H9 (cell line): ENCODE measurements at places on chromosomes 2 and 18. TPM values are rescaled to one million over a fixed set of nuclear protein-coding genes. Genes with fewer than 3 reads are reported as not detected.

MTCL1 gene
- 45.1 and 50.7 TPM in 2 replicates for total RNA-seq

ANKRD30BL gene
- total RNA-seq: not detected in 2 replicates

ZNF396 gene
- 0.94 and 1.2 TPM in 2 replicates for total RNA-seq

NTSR2 gene
- total RNA-seq: not detected in 2 replicates

DNA sequence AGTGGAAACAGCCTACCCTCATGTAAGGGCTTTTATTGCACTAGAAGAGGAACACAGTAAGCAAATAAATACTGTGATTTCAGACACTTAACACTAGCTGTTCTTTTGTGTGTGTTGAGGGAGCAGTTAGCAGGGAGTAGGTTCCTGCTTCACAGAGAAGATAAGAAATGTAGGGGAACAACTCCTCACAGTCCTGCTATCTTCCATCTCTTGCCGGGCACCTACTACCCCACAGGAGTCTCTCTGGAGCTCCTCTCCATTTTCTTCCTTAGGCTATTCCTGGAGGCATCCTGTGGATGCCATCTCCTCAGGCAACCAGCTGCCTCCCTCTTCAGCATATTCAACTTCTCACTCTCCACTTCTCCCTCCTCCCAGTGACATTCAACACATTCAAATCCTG lies 145.0 kb downstream of the SRBD1 start:
- no peaks in the 10 kb centered on the region for H3K27me3 ChIP-seq
- peak; percentile 58 for DNase-seq
- H3K4me1 ChIP-seq: peaks cover 3% of the 10 kb centered on the region; the same call in 1 of the 2 replicates
- H3K4me3 ChIP-seq: peak overlapping the region; percentile 8; the same call in 1 of the 3 replicates
- H3K27ac ChIP-seq: no peak overlapping the region

DNA sequence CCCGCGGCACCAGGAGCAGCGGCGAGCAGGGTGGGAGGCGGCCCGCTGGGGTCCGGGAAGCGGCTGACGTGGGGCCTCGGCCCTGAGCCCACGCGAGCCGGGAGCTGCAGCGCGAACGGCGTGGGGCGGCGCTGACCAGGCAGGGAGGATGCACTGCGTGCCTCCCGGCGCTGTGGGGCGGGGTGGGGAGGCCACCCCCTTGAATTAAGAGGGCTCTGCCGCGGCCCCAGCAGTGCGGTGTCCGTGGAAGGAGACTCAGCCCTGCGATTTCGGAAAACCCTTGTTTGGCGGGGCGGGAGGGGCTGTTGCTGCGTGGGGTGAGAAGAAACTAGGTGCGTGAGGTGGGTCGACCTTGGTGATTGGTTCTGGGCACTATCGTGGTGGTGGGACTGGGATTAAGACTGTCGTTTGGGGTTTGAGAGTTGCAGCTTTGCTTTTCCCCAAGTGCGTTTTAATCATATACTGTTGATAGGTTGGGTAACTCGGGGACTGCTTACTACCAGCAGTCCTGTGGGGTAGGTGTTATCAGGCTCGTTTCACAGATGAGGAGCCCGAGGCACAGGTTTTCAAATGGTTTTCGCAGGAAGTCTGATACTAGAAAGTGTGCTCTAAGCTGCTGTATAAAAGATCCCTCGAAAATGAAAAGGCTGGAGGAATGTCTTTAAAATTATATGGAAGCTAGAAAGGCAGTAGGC lies 722 bp downstream of the ACSL3 start:
- no peak for DNase-seq
- no peak overlapping the region for H3K4me3 ChIP-seq
- no peaks in the 10 kb centered on the region for H3K36me3 ChIP-seq
- peaks cover 21% of the 10 kb centered on the region for H3K4me1 ChIP-seq
- no peaks in the 10 kb centered on the region for H3K27me3 ChIP-seq

- no peak overlapping the region for H3K4me3 ChIP-seq
- no peaks in the 10 kb centered on the region for H3K4me1 ChIP-seq
- H3K27me3 ChIP-seq: no peaks in the 10 kb centered on the region
- no peaks in the 10 kb centered on the region for H3K36me3 ChIP-seq
- no peak overlapping the region for H3K27ac ChIP-seq
- DNase-seq: no peak
Observed at GRCh38 chr18:74390900-74391299, 66.2 kb downstream of the DIPK1C start.

DNA sequence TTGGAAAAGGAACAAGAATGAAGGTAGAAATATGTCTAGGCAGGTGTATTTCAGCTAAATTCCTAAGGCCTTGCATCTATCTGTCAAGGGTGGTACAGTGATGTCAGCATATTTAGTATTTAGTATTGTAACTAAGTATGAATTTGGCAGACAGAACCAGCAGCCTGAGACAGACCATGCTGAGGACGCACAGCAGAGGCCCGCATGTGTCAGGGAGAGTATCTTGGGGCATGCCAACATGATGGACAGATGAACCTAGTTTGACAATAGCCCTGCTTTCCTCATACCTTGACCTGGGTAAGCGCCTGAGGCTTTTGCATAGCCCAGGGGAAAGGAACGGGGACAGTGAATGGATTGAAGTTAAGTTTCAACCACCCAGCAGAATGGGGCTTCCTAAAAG lies 33.8 kb upstream of the OSR1 start:
- H3K27ac ChIP-seq: no peak overlapping the region
- no peak overlapping the region for H3K4me3 ChIP-seq
- H3K27me3 ChIP-seq: no peaks in the 10 kb centered on the region
- DNase-seq: no peak

DNA sequence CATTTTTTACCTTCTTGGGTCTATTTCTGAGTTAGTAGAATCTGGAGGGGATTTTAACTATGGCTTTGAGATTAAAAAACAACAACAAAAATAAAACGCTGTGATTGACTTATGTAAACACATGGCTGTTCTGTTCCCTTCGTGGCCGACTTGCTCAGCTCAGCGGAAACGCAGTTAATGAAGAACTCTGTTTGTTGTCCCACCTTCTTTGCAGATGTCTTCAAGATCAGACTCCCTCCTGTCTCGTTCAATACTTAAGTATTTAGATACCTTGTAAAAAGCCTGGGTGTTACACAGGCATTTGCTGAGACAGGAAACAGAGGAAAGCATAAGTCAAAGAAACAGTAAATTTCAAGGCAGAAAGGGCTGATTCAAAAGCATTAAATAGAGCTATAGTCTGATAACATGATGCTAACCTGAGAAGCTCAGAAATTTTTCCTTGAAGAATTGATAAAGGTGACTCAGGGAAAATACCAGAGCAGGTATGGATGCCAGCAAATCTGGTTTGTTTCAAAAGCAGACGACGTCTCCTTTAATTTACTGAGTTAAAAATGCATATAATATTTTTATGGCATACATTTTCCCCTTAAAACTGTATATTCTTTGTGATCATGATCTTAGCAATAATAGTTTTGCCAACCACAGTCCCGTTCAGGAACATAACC lies 21.7 kb upstream of the POLI start:
- no peaks in the 10 kb centered on the region; the same call in 1 of the 3 replicates for H3K36me3 ChIP-seq
- peak overlapping the region; percentile 96 for H3K27ac ChIP-seq
- H3K4me1 ChIP-seq: no peaks in the 10 kb centered on the region; the same call in 1 of the 2 replicates
- no peaks in the 10 kb centered on the region for H3K27me3 ChIP-seq
- no peak for DNase-seq

DNA sequence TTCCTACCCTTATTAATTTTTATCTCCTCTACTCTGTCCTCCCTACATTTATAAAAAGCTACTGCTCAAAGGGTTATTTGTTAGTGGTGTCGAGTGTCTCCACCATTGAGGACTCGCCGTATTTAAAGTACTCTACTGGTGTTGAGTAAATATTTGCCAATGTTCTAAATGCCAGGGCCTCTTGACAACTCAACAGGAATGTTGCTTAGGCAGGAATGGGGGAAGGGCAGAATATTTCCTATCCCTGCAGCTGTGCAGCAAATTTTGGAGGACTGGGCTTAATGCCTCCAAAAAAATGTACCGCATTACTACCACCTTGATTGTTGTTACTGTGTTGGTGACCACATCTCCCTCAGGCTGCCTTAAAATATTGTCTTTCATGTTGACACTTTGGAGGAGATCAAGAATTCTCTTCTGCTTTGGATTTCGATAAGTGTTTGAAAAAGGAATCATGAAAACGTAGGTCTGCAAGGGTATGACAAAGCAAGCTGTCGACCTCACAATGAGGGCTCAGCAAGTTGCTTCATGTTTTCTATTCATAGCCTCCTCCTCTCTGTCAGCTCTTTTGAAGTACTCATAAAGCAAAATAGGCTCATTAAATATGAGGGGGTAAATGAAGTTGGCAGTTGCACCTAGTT lies 84.3 kb downstream of the EFEMP1 start:
- no peak overlapping the region for H3K4me3 ChIP-seq
- no peak overlapping the region for H3K27ac ChIP-seq
- H3K27me3 ChIP-seq: no peaks in the 10 kb centered on the region

DNA sequence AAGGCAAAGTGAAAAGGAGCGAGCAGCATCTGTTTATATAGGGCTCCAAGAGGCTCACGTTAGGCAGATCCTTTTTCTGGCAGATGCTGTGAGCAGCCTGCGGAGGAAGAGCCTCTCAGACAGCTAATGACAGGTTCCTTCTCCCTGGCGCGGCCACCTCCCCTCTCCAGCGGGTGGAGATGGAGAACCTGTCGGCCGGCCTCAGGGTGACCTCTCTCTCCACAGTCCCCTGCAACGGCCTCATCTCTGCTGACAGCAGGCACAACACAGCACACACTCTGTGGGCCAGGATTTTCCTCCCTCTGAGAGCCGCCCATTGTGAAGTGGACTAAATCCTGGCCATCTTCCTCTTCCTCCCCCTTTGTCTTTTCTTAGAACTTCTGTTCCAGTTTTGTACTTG lies 119.8 kb downstream of the PRKCE start:
- H3K27me3 ChIP-seq: no peaks in the 10 kb centered on the region
- DNase-seq: peak; percentile 41
- H3K4me3 ChIP-seq: no peak overlapping the region
- no peak overlapping the region for H3K27ac ChIP-seq
- no peaks in the 10 kb centered on the region for H3K4me1 ChIP-seq
- H3K36me3 ChIP-seq: no peaks in the 10 kb centered on the region

DNA sequence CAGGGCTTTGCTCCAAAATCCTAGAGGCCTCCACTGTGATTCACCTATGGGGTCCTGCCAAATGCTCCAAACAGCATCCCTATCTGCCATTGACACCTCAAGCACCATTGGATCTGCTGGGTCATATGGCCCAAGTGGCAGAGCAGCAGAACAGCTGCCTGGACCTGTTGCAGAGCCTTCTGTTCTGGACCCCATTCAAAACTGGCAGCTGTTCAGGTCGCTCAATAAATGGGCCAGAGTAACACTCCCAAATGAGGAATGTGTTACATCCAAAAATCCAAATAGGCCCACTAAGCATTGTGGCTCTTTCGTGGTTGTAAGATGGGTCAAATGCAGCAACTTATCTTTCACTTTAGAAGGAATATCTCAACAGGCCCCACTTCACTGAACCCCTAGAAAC lies 783.6 kb downstream of the DCDC2C start:
- H3K27me3 ChIP-seq: no peaks in the 10 kb centered on the region
- no peaks in the 10 kb centered on the region for H3K4me1 ChIP-seq
- no peak overlapping the region for H3K4me3 ChIP-seq
- H3K36me3 ChIP-seq: peaks cover 19% of the 10 kb centered on the region
- H3K27ac ChIP-seq: no peak overlapping the region

DNA sequence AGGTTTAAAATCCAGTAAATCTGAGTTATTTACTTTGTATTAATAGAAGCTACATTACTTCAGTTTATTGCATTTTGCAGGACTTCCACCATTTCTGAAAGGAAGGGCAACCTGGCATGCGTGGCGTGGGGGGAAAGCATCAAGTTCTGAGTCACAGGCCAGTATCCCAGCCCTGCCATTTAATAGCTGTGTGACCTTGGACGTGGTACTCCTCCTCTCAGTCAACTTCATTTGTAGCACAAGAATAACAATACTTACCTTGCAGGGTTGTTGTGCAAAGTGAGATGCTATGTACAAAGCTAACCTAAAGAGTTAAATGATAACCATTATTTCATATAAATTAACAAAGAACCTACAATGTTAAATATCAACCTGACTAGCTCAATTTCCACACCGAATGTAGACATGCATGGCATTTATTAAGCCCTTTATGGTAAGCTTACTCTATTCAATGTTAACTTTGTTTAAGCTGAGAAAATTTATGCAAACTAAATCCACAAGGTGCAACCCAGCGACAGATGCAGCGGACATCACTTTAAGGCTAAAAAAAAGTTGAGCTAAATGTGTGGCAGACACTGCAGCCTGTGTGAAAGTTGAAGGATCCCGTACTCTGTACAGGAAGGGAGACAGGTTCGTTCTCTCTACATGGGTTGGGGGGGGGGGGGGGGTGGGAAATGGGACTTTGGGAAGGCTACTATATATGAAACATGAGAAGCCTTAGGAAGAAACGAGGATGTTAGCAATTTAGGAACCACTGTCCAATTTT lies 17.2 kb upstream of the STPG4 start:
- DNase-seq: no peak
- peaks cover 23% of the 10 kb centered on the region for H3K36me3 ChIP-seq
- no peak overlapping the region for H3K27ac ChIP-seq
- H3K27me3 ChIP-seq: no peaks in the 10 kb centered on the region
- peak overlapping the region; percentile 90 for H3K4me3 ChIP-seq

- H3K4me3 ChIP-seq: peak overlapping the region; percentile 48
- H3K36me3 ChIP-seq: no peaks in the 10 kb centered on the region
- no peaks in the 10 kb centered on the region for H3K27me3 ChIP-seq
- DNase-seq: peak; percentile 85
Observed at GRCh38 chr18:34659579-34660517, 50.2 kb upstream of the DTNA start.

GRCh38 chr2:159755014-159755413 lies 42.7 kb downstream of the MARCHF7 start:
- H3K4me1 ChIP-seq: no peaks in the 10 kb centered on the region
- H3K36me3 ChIP-seq: peaks cover 24% of the 10 kb centered on the region; the same call in 2 of the 3 replicates
- no peak for DNase-seq
- H3K27me3 ChIP-seq: no peaks in the 10 kb centered on the region
- no peak overlapping the region for H3K27ac ChIP-seq
- no peak overlapping the region for H3K4me3 ChIP-seq

DNA sequence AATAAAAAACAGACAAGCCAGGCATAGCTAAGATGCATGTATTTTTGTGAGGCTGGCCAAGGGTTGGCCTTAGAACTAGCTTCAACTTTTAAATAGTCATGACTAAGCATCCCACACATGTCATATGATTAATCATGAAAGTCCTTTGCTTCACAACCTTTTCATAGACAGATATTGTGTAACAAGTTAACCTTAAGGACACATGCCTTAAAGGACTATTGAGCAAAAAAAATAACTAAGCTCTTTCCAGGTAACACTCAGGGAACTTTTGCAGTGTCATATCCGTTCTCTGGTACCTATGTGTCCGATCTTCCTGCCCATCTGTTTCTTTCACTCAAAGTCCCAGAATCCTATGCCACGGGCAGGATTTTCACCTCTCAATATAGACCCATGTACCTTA lies 498.4 kb downstream of the STK39 start:
- H3K4me1 ChIP-seq: peaks cover 8% of the 10 kb centered on the region
- H3K4me3 ChIP-seq: no peak overlapping the region
- no peak for DNase-seq
